ENCODE measurements at places on chromosomes 3 and 15. TPM values are rescaled to one million over a fixed set of nuclear protein-coding genes. Genes with fewer than 3 reads are reported as not detected.

The TIMP4 gene
- 9.8 TPM for total RNA-seq

The PPARG gene
- total RNA-seq = 14.9 TPM

The CFAP100 gene
- not detected for total RNA-seq

The LINGO1 gene
- not detected for total RNA-seq

The LYSMD2 gene
- total RNA-seq = 7.8 TPM

The ANKDD1A gene
- 6.7 TPM for total RNA-seq

The SEMA3B gene
- total RNA-seq = 51.6 TPM

The ASB14 gene
- not detected for total RNA-seq

The GRK7 gene
- total RNA-seq = not detected

The GABRG3 gene
- not detected for total RNA-seq

The SLC22A14 gene
- 0.17 TPM for total RNA-seq

The CHDH gene
- 0.77 TPM for total RNA-seq

The C3orf20 gene
- not detected for total RNA-seq

The SMAD6 gene
- total RNA-seq = 8.9 TPM

The CLDN1 gene
- total RNA-seq = 2.6 TPM

The VGLL4 gene
- 34.7 TPM for total RNA-seq

The CPN2 gene
- not detected for total RNA-seq

The NLGN1 gene
- total RNA-seq = 2.1 TPM

The SLC9C1 gene
- not detected for total RNA-seq

GRCh38 chr3:55282994-55283393 lies 204.1 kb downstream of the WNT5A start:
- DNase-seq = no peak

DNA sequence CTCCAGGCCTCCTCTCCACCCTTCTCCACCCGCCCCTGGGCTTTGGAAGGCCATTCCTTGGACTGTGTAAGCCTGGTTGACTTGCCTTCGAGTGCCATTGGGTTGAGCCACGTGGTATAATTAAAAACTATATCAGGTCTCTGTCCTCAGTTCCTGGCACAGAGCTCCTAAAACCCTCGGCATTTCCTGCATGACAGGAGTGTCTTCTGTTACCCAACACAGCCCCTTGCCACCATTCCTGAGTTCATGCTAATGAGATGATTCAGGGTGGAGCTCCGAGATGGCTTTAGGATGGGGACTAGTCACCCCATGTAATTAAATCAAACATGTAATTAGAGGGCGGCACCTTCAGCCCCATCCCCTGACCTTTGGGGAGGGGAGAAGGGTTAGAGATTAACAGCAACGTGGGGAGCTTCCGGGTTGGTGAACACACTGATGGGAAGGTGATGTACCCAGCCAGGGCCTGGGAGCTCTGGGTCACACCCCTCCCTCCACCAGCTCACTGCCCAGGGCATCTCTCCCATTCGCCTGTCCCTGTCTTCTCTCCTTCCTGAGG lies 256.4 kb downstream of the FAM43A start:
- no peak for DNase-seq

DNA sequence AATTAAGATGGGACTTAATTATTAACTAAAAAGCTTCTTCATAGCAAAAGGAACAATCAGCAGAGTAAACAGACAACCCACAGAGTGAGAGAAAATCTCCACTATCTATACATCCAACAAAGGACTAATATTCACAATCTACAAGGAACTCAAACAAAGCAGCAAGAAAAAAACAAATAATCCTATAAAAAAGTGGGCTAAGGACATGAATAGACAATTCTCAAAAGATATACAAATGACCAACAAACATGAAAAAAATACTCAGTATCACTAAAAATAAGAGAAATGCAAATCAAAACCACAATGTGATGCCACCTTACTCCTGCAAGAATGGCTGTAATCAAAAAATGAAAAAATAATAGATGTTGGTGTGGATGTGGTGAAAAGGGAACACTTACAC lies 103.3 kb downstream of the TBL1XR1 start:
- DNase-seq = no peak

DNA sequence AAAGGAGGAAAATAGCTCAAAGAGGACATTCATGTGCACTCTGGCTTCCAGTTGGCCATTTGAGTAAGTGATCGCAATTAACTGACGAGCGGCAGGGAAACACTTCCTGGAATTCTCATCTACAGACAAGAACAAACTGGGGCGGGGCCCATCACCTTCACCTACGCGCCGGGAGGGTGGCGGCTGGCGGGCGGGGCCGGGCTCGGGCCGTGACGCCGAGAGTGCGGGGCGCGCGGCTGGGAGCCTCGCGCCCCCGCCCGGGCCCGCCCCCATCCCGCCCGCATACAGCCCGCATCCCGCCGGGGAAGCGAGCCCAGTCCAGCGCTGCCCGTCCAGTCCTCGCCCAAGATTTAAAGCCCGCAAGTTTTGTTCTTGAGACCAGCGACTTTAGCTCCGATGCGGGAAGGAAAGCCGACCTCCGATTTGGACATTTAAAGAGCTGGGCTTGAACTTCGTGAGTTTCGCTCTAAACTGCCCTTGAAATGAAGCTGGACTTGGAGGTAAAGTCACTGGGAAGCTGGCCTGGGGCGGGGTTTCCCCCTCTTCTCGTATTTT lies at the start of gene B3GNT5:
Gene B3GNT5 (plus strand): TSS at position 281 of the 555 bp plus-strand sequence. CDS start 16,546 bp downstream, outside the sequence.
- no peak for DNase-seq

- no peak for DNase-seq
These were observed 37.2 kb upstream of the ANPEP start for GRCh38 chr15:89851673-89852341.

- DNase-seq = no peak
These were observed 238.0 kb downstream of the CACNA2D3 start for GRCh38 chr3:54360320-54360719.

DNA sequence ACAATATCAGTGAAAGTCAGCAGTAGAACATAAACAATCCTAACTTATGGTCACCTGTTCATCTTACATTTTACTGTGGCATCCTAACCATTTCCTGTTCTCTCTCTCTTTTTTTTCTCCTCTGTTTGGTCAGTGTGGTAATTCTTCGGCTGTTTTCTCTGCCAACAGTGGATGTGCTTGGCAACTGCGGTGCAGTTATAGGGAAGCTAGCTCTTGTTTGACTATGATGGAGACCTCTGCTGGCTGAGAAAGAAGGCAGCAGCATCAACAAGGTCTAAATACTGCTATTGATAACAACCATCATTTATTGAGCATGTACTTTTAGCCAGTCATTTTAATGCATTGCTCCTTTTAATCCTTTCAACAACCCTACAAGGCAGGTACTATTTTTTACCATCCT lies 723 bp upstream of the DRD3 start:
- peak; percentile 26 for DNase-seq

DNA sequence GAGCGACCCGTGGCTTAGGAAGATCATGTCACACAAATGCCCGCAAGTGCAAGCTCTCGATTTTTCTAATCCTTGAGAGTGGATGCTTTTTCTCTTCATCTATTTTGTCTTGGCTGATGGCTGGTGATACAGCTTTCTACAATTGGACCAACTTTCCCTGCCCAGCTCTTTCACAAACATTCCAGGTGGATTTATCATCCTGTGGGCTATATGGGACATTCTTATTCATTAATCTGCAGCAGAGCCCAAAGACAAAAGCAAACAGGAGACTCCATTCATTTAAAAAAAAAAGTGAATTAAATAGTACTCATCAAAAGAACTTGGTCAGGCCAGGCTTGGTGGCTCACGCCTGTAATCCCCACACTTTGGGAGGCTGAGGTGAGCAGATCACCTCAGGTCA lies 14.2 kb upstream of the TSEN2 start:
- DNase-seq = no peak

GRCh38 chr3:72013084-72013483 lies 228.1 kb upstream of the PROK2 start:
- no peak for DNase-seq

- no peak for DNase-seq
These were observed 104.5 kb downstream of the IGF2BP2 start for GRCh38 chr3:185720326-185720725.

GRCh38 chr15:67076147-67076843 lies 10.9 kb downstream of the SMAD3 start:
- DNase-seq = peak; percentile 80

- no peak for DNase-seq
These were observed 19.0 kb downstream of the ARL14 start for GRCh38 chr3:160695915-160696327.

GRCh38 chr3:161020256-161020655 lies 84.9 kb downstream of the B3GALNT1 start:
- DNase-seq = no peak

DNA sequence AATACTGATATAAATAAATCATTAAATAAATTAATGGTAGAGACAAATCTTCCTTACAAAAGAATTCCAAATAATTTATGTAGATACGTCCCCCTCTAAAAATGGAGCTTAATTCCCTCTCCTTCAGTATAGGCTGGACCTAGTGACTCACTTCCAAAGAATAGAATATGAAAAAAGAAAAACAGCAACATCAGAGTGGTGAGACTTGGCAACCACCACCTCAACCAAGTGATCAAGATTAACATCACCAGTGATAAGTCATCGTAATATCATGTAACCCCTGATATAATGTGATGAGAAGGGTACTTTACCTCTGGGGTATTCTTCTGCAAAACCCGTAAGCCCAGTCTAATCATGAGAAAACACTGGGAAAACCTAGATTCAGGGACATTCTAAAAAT lies 13.4 kb downstream of the GOLGB1 start:
- peak; percentile 77 for DNase-seq

DNA sequence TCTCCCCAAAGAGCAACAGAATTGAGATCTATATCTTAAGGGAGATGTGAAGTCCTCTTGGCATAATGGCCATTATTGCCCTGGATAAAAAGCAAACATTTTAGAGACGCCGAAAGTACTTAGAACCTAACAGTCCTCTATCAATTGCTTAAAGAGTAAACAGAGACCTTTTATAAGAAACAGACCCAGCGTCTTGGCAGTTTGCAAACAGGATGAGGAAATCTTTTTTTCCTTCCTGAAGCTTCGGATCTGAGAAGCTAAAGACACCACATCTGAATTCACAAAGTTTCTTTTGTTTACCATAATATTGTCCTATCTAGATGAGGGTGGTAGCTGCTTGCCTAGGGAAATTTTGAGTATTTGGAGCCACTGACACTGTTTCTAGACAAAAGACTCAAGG lies 59.9 kb upstream of the LIMD1 start:
- no peak for DNase-seq

GRCh38 chr3:151412989-151413388 lies 28.4 kb upstream of the P2RY12 start:
- DNase-seq = no peak

- no peak for DNase-seq
These were observed 6.9 kb downstream of the IQGAP1 start for GRCh38 chr15:90394748-90395442.

DNA sequence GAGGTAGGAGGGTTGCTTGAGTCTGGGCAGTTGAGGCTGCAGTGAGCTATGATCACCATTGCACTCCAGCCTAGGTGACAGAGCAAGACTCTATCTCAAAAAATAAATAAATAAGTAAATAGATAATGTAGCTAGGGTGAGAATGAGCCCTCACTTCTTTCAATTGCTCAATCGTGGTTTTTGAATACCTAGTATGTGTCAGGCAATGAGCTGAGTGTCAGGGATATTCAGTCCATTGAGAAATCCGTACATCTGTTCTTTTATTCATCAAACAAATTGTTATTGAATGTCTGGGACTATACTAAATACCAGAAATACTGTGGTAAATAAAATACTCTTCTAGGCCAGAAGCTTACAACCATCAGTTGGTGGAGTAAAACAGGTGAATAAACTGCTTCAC lies 6.2 kb upstream of the ZNF148 start:
- DNase-seq = no peak

GRCh38 chr15:69679623-69680228 lies 227.1 kb downstream of the RPLP1 start:
- no peak for DNase-seq

DNA sequence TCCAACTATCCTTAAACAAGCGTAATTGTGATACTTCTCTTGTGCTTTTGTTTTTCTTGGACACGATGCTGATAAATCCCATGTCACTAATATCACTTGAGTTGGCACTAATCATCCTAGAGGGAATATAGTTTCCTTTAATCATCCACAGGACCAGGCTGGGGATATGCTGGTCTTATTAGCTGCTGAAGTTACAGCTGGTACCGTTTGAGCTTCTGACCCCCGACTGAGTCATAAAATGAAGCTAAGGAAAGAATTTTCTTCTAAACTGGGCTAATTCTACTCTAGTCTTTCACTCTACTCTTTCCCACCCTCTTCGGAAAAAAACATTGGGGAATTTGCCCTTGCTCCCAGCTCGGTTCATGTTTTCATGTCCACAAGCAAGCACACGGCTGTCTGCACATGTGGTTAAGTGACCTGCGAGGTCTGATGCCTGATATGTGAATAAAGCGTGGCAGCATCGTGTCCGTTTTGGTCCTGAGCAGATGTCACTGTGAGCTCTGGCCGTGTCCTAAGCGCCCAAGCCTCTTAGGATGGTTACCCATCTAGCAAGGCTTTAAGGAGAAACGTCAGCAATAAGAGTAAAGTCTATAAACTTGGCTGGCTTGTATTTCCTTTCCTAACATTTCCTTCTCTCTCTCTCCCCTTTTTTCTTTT lies 223.7 kb downstream of the ITPR1 start:
- DNase-seq = peak; percentile 76

DNA sequence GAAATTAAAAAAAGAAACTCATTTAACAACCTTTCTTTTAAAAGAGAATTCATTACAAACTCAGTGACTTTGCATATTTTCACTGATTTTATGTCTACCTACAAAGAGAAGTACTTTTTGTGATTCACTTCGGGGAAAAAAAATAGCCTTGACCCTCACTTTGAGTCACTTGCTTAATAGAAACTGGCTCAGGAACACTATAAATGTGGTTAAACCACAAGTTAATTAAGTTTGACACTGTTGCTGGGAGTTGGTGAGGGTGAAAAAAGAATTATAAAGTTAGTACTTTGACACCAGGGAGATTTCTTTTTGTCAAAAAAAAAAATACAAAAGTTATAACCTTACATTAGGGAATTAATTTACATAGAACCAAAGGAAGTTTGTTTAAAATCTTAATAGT lies 810.9 kb downstream of the NR2F2 start:
- DNase-seq = no peak

GRCh38 chr15:38658431-38658830 lies 93.8 kb upstream of the RASGRP1 start:
- no peak for DNase-seq

GRCh38 chr3:81666502-81667121 lies 94.8 kb downstream of the GBE1 start:
- DNase-seq = peak; percentile 64

- DNase-seq = no peak
These were observed 202.7 kb downstream of the CNTN4 start for GRCh38 chr3:2301361-2301760.

DNA sequence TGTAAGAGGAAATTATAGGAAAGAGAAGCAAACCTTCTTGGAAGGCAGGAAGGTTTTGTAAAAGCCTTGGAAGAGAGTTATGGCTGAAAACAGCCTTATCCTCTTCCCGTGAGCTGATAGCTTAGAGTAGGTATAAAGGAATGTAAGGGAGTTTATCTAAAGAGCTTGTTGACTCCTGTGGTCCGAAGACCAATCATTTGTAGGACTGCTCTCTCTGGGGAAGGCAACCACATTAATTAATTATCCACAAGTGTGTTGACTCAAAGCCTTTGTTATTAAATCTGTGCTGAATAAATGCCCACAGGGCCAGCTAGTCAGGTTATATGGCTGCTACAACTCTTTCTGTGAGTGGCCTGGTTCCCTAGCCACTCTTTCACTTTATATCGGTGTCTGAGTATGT lies 452.1 kb upstream of the RASGRP1 start:
- peak; percentile 51 for DNase-seq

- no peak for DNase-seq
These were observed 31.3 kb downstream of the LRRC3B start for GRCh38 chr3:26653811-26654425.

- DNase-seq = no peak
These were observed 34.5 kb downstream of the PIK3CB start for GRCh38 chr3:138800248-138800647.
